ENCODE measurements at places on chromosomes 11 and 22.

DNA sequence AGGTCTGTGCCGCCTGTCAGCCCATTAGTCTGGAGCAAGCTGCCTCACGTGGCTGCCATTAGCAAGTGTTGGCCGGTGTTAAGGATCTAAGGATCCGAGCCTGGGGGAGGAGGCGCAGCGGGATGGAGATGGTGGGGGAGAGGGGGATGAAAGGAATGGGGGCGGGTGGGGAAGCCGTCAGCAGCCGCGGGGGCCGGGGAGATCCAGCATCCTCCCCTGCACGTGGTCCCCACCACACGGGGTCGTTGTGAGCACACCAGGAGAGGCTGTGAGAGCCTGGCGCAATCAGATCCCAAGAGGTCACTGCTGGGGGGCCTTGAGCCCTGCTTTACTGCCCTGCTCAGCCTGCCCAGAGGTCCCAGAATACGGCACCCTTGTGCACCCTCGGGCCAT lies 7.3 kb downstream of the CABP7 start:
- H3K4me1 ChIP-seq: peaks cover 5% of the 10 kb centered on the region
- H3K36me3 ChIP-seq: peaks cover 12% of the 10 kb centered on the region
- H3K27me3 ChIP-seq: no peaks in the 10 kb centered on the region
- DNase-seq: no peak
- no peak overlapping the region for H3K4me3 ChIP-seq

DNA sequence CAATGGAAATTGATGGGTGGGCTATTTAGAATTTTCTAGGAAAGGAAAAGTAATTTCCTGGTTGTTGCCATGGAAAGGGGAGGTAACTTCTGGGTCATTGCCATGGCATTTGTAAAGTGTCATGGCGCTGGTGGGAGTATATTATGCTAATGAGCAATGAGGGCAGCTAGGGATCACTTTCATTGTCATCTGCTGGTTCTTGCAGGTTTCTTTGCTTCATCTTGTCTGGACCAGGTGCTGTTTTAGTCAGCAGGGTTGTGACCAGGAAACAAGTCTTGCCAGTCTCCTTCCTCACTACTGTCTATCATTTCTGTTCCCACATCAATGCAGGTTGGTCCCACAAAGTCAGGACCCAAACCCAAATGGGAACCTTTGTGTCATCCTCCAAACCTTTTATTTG lies 237.6 kb upstream of the C11orf87 start:
- H3K4me1 ChIP-seq: no peaks in the 10 kb centered on the region
- no peak overlapping the region for H3K27ac ChIP-seq
- no peaks in the 10 kb centered on the region for H3K27me3 ChIP-seq
- H3K4me3 ChIP-seq: no peak overlapping the region
- no peak for DNase-seq

DNA sequence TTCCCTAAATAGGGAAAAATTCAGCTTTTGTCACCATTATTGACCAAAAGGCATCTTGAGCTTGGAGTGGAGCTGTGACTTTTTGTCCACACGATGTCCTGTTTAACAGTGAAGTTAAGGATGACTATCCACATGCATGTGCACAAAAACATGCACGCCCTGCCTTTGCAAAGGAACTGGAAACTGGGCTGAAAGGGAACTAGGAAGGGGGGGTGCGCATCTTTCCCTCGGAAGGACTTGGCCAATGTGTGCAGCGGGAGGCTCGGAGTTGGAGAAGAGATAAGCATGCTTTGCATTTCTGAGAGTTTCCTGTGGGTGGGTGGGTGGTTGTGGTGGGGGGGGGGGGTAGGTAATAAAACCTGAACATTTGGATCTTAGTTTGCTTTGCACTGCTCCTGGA lies 411 bp upstream of the KIRREL3 start:
- no peak overlapping the region for H3K27ac ChIP-seq
- no peak for DNase-seq
- H3K36me3 ChIP-seq: no peaks in the 10 kb centered on the region

GRCh38 chr11:119635776-119636175 lies 93.2 kb downstream of the NECTIN1 start:
- no peaks in the 10 kb centered on the region for H3K36me3 ChIP-seq
- peaks cover 28% of the 10 kb centered on the region for H3K27me3 ChIP-seq
- no peak overlapping the region for H3K27ac ChIP-seq
- no peak for DNase-seq

GRCh38 chr22:31692186-31692886 lies 30.3 kb upstream of the PISD start:
- peaks cover 100% of the 10 kb centered on the region for H3K36me3 ChIP-seq
- H3K27ac ChIP-seq: no peak overlapping the region
- H3K4me1 ChIP-seq: no peaks in the 10 kb centered on the region
- no peak for DNase-seq

Measured in esophagus squamous epithelium (tissue), 5 donors.